Activated naive CD4-positive, alpha-beta T cell treated with anti-CD3 and anti-CD28 coated beads, Interleukin-2, amount 10 ng/mL, durations not matched to agents 5 hours and 36 hours (primary cell): ENCODE measurements at places on chromosomes 12 and 14. TPM values are rescaled to one million over a fixed set of nuclear protein-coding genes. Genes with fewer than 3 reads are reported as not detected.

CLEC4A gene
- total RNA-seq: 0.55 TPM

ZDHHC22 gene
- total RNA-seq: not detected

RHEBL1 gene
- 8.4 TPM for total RNA-seq

NRDE2 gene
- total RNA-seq: 18.5 TPM

MFAP5 gene
- total RNA-seq: not detected

ABCC9 gene
- not detected for total RNA-seq

LUM gene
- total RNA-seq: not detected

SMCO2 gene
- total RNA-seq: 0.18 TPM

KRT77 gene
- total RNA-seq: not detected

TPPP2 gene
- not detected for total RNA-seq

ACSS3 gene
- total RNA-seq: not detected

FAM186B gene
- total RNA-seq: 0.13 TPM

MYH6 gene
- not detected for total RNA-seq

ARHGEF25 gene
- total RNA-seq: 0.76 TPM

PIWIL1 gene
- total RNA-seq: not detected

PARP11 gene
- total RNA-seq: 32.7 TPM

FAM90A1 gene
- 0.08 TPM for total RNA-seq

SOX5 gene
- total RNA-seq: not detected

SLC22A17 gene
- total RNA-seq: 2.1 TPM

CAPZA3 gene
- not detected for total RNA-seq

EIF2S3B gene
- total RNA-seq: 2.6 TPM

CNTN1 gene
- total RNA-seq: not detected

AJUBA gene
- total RNA-seq: 0.96 TPM

CELA1 gene
- 0.51 TPM for total RNA-seq

MYF6 gene
- total RNA-seq: not detected

TPH2 gene
- not detected for total RNA-seq

SERPINA12 gene
- not detected for total RNA-seq

SYCP3 gene
- total RNA-seq: 0.70 TPM
